ENCODE measurements at places on chromosomes 2 and 18.

- DNase-seq, result no peak
These were observed 233.7 kb downstream of the METTL4 start for GRCh38 chr18:2337552-2338141.

- no peak for DNase-seq
These were observed 294.9 kb upstream of the STON1 start for GRCh38 chr2:48235076-48235475.

DNA sequence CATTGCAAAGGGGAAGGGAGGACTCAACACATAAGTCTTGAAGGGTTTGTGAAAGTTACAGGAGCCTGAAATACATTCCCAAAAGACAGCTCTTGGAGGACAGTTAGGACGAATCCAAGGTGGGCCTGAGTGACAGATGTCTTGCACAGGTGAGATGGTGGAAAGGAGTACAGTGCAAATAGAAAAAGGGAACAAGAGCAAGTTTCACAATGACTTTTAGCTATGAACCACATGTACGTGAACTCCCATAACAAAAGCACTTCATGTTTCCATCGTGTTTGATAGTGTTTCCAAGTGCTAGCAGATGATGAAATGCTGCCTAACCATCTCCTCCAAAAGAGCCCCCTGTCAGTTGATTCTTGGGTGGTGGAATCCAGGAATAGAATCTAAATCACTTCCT, 1.8 kb downstream of the IL18RAP start:
- no peak for DNase-seq

DNA sequence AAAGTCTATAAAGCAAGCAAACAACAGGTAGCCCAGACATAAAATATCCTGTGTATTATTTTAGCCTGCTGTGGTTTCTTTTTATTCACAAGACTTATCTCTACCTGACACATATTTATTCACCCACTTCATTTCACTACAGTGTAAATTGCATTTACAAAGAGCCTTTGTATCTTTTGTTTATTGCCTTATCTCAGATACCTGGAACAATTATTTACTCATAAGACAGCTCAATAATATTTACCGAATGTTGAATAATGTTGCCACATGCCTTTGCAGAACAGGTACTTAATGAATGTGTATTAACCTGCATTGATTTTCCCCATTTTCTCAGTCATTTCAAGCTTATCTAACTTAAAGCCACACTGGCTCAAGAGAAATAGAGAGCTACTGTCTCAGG, 603.6 kb downstream of the FBXO15 start:
- DNase-seq, result no peak

GRCh38 chr2:227344231-227344630, 19.2 kb downstream of the MFF start:
- no peak for DNase-seq

GRCh38 chr2:55087501-55087900, 37.2 kb upstream of the RTN4 start:
- DNase-seq, result no peak

DNA sequence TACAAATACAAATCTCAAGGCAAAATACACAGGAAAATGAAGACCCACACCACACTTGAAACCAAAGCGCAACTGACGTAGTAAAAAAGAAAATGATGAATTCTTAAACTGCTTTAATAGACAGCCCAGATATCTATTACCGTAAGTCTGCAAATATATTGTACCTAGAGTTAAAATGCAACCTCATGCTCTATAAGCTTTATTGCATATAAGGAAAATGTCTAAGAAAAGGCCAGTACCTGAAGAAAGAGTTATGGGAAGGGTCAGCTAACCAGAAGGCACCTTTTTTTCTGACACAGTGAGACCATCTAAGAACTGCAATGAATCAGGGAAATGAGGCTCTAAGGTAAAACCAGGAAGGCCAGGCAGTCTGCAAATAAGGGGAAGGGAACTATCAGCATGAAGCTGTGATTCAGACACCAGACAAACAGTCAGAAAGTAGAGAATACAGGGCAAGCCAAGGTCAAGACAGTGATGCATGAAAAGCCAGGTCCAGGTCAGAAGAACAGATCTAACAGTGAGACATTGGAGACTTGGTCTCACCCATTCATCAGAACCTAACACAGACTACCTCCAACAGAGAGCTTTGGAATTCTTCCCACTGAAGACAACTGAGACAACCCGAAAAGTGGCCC, 46.9 kb downstream of the PDE11A start:
- DNase-seq, result no peak

GRCh38 chr18:58034370-58034769, 9.7 kb upstream of the NEDD4L start:
- no peak for DNase-seq

- peak; percentile 12 for DNase-seq
These were observed 159.4 kb downstream of the AGPS start for GRCh38 chr2:177551989-177552421.

- no peak for DNase-seq
These were observed 39.6 kb downstream of the EMX1 start for GRCh38 chr2:72956936-72957335.

- no peak for DNase-seq
These were observed 23.4 kb upstream of the CERS6 start for GRCh38 chr2:168432565-168433186.
